ENCODE measurements at places on chromosomes 11 and 22.
A peak's percentile ranks its signal among the peaks of the same experiment; 100 is the strongest.

DNA sequence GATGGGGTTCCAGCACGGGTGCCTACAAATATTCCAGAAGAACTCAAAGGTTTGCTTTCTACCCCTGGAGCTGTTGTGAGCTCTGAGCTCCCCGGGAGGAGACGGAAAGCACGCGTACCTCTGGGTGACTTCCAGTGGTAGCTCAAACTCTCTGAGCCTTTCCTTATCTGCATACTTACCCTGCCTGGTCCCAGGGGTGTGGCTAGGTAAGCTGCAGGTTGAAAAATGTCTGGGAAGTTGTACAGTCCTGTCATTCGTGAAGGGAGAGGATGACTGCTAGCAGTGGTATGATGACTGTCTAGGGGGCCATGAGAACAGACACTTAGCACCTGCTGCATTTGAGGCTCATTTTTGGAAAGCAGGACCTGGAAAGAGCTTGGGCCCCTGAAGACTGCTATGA is 111.5 kb downstream of the DSCAML1 start:
- no peak for DNase-seq

- no peak for DNase-seq
Measured at GRCh38 chr11:110795112-110795624, 82.9 kb upstream of the ARHGAP20 start.

- no peak for DNase-seq
Measured at GRCh38 chr11:15770798-15771414, 585.4 kb downstream of the SOX6 start.

DNA sequence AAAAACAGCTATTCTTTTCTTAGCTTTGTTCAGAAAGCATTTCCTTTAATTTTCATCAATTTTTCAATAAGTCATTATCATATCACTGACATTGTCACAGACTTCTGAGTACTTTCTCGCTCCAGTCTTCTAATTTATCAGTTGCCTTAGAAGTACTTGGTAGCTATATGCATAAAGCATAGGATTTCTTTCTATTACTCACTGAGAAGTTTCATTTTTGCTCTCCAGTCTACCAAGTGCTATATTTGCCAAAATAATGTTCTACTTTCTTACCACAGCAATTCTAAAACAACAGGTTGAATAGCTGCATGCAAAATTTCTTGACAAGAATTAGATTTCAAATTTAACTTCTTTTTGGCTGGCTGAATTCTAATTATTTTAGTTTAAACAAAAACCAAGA is 116.3 kb downstream of the STK33 start:
- DNase-seq, result no peak

- no peak for DNase-seq
Measured at GRCh38 chr22:35567351-35568141, 26.9 kb downstream of the RASD2 start.

DNA sequence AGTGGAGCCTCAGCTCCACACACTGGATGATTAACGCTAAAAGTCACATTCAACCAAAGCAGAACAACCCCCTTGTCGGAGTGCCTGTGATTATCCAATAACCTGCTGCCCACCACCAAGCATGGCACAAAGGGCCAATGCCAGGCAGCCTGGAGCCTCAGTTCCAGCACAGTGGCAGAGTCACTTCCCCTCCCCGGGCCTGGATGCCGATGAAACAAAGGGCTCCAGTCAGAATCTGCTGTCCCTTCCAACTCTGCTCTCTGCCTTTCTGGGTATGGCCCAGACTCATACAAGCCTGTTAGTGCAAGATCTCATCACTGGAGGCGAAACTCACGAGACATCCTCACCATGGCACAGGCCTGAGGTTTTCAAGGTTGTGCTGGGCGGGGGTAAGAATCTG is 52.1 kb downstream of the CLTCL1 start:
- no peak for DNase-seq

DNA sequence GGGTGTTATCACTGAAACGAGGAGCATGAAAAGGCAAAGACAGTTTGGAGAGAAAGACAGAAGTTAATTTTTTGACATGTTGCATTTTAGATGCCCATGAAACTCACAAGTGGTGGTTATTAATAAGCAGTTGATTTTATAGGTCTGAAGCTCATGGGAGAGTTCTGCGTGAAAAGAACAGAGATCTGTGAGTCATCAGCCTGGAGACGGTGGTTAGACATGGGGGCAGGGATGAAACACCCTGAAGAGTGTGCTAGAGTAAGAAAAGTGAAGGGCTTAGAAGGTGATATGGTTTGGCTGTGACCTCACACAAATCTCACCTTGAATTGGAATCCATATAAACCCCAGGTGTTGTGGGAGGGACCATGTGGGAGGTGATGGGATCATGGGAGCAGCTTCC is 289.1 kb upstream of the ISX start:
- no peak for DNase-seq

DNA sequence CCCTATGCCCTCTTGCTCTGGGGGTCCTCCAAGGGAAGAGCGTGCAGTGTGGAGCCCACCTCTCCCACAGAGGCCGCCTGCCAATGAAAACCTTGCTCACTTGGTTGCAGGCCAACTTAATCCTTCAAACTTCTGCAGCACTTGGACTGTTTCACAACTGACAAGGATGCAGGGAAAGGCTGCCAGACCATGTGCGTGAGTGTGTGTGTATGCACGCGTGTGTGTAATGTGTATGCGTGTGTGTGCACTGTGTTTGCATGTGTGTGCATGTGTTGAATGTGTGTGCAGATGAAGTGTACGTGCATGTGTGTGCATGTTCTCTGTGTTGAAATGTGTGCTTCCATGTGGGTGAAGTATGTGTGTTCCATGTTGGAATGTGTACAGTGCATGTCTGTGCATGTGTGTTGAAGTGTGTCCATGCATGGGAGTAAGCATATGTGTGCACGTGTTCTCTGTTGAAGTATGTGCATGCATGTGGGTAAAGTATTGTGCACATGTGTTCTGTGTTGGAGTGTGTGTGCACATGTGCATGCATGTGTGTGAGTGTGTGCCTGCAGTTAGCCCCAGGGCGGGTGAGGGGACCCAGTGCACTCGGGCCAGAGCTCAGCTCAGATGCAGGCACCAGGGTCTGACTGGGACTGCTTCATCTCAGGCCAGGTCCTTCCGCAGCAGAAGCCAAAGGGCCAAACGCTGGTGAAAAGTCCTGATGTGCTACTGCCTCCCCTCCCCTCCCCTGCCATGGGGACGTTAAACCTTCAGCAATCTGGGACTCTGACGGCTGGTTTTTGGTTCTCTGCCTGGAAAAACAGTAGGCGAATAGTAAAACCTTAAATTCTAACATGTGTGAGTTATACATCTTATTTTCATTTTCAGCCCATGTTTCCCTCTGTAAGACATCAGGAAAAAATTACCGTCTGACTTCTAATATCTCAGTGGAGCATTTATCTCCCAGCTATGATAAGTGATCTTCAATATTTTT is 72.0 kb downstream of the FLI1 start:
- no peak for DNase-seq

GRCh38 chr11:14821031-14821430 is 71.0 kb downstream of the CYP2R1 start:
- DNase-seq, result no peak

- DNase-seq, result no peak
Measured at GRCh38 chr11:60992842-60993409, 21.4 kb downstream of the CD6 start.

DNA sequence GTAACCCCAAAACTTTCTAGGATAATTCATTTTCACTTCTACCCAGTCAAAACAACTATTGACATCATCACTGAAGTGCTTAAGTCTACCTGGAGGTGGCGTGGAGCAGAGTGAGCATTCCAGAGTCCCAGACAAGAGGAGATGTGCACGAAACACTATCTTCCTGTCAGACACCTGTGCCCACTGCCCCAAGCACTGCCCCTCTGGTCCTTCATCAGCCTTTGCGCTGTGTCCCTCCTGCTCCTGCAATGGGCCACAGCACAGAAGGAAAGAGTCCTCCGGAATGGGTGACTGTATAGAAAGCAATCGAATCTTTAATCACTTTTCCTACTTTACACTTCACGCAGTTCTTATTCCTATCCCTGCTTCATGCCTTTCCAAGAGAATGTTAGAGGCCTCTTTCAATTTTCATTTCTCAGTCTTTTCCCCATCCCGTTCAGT is 512 bp upstream of the GRIA4 start:
- no peak for DNase-seq

DNA sequence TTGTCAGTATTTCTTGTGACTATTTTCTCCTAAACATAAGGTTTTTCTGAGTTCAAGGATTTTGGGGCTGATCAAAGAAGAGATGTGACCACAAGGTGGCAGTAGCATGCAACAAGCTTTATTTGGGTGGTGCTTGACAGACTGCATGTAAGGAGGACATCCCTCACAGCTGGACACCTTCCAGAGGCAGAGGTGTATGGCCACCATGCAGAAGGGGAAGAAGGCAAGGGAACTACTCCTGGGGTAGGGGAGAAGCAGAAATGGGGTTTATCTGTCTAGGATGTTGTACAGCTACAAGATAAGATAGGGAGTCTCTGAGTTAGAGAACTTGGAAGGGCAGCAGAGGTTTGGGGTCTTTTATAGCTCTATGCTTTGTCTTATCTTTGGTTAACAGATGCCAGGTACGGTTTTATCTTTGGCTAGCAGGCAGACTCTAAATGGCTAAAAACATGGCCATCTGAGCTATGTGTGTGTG is 5.1 kb upstream of the BIRC2 start:
- DNase-seq, result peak; percentile 46

- no peak for DNase-seq
Measured at GRCh38 chr11:46930089-46930488, 6.5 kb upstream of the CSTPP1 start.
